ENCODE measurements at places on chromosomes 6 and 20. TPM values are rescaled to one million over a fixed set of nuclear protein-coding genes. Genes with fewer than 3 reads are reported as not detected.

Gene CNR1
- not detected for total RNA-seq

Gene SNAI1
- total RNA-seq, result 0.66 TPM

Gene FOXQ1
- 2.0 TPM for total RNA-seq

Gene CPNE5
- total RNA-seq, result 0.26 TPM

Gene EPHA7
- total RNA-seq, result under 0.01 TPM

Gene GFOD1
- total RNA-seq, result 25.3 TPM

Gene EDN3
- total RNA-seq, result not detected

Gene MED23
- total RNA-seq, result 24.7 TPM

Gene MATN4
- total RNA-seq, result under 0.01 TPM

Gene KCNK16
- total RNA-seq, result not detected

Gene CRYBG1
- 2.1 TPM for total RNA-seq

Gene NKX2-4
- not detected for total RNA-seq

Gene DNAAF9
- 11.8 TPM for total RNA-seq

Gene NR2E1
- total RNA-seq, result not detected

Gene COL9A3
- 0.17 TPM for total RNA-seq

Gene HLA-DRB1
- under 0.01 TPM for total RNA-seq

Gene MLN
- total RNA-seq, result not detected

Gene HLA-DPA1
- 1.0 TPM for total RNA-seq

Gene BTNL2
- total RNA-seq, result not detected

Gene RRAGD
- 1.8 TPM for total RNA-seq

Gene LRRN4
- not detected for total RNA-seq

Gene RAD21L1
- not detected for total RNA-seq

Gene ADGRB3
- 0.77 TPM for total RNA-seq

Gene PI3
- total RNA-seq, result not detected

Gene TP53TG5
- under 0.01 TPM for total RNA-seq

Gene RCAN2
- 5.6 TPM for total RNA-seq

Gene FOXS1
- total RNA-seq, result not detected

Gene SYNDIG1
- 0.17 TPM for total RNA-seq

Gene NDUFAF4
- total RNA-seq, result 7.4 TPM

Gene ZKSCAN4
- 7.3 TPM for total RNA-seq

Gene BLCAP
- total RNA-seq, result 31.0 TPM

Gene SMIM28
- total RNA-seq, result not detected

Gene NCOA5
- total RNA-seq, result 10.0 TPM

Gene KCNB1
- under 0.01 TPM for total RNA-seq

Gene SIRPB2
- total RNA-seq, result not detected

Gene IRF4
- total RNA-seq, result under 0.01 TPM

Gene NRM
- 1.5 TPM for total RNA-seq

Gene CLPSL2
- not detected for total RNA-seq

Gene ANGPT4
- total RNA-seq, result under 0.01 TPM

Gene B4GALT5
- 19.0 TPM for total RNA-seq

Gene RBPJL
- total RNA-seq, result not detected

Gene RNF182
- 2.5 TPM for total RNA-seq

Gene FAM83B
- total RNA-seq, result under 0.01 TPM

Gene NEDD9
- 13.6 TPM for total RNA-seq

Measured in fibroblast of lung (primary cell).